ENCODE measurements at places on chromosomes 5 and 9.
A peak's percentile ranks its signal among the peaks of the same experiment; 100 is the strongest.

GRCh38 chr5:54529565-54529964 is 12.0 kb downstream of the SNX18 start:
- DNase-seq = no peak

DNA sequence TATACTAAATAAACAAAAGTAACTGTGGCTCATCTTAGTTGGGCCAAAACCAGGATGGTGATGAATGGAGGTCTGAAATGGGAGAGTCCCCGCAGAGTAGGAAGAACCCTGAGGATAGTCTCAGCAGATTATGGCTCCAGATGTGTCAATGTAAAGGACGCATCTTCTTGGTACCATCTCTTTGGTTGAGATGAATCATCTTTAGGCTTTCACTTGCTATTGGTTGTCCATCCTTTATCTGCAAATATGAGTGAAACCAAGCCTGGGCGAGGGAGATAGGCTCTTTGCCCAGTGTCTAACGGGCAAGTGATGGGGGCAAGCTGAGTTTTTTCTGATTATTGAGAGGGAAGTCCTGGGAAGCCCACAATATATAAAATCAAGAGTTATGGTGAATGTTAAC is 19.4 kb upstream of the LCP2 start:
- DNase-seq = peak; percentile 48

DNA sequence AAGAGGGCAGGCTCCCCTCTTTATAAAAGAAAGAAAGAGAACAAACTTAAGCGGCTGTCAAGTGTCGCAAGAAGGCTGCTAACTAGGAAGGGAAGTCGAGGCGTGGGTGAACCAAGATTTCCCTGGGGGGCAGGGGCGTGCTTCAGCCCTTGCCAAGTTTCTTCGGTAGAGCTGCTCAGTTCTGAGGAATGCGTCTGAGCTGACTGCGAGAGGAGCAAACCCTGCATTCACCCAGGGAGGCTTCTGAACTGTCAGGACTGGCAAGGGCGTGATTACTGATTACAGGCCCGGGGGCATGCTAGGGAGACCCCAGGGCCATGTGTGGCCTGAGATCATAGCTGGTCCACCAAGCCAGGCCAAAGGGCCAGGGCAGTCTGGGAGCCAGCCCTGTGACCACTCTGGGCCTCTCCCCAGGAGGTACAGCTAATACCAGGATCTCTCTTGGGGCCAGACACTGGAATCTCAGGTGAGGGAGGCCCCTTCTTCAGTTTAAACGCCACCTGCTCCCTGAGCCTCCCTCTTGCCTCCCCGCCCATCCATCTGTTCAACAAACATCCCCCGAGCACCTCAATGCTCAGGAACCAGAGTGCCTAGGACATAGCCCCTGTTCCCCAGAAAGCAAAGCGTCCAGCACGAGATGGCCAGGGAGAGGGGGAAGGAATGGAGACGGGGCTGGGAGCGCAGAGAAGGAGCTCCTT is 30.9 kb downstream of the SARDH start:
- no peak for DNase-seq

- DNase-seq = no peak
Observed at GRCh38 chr5:176628406-176629228, 1.7 kb downstream of the SNCB start.

DNA sequence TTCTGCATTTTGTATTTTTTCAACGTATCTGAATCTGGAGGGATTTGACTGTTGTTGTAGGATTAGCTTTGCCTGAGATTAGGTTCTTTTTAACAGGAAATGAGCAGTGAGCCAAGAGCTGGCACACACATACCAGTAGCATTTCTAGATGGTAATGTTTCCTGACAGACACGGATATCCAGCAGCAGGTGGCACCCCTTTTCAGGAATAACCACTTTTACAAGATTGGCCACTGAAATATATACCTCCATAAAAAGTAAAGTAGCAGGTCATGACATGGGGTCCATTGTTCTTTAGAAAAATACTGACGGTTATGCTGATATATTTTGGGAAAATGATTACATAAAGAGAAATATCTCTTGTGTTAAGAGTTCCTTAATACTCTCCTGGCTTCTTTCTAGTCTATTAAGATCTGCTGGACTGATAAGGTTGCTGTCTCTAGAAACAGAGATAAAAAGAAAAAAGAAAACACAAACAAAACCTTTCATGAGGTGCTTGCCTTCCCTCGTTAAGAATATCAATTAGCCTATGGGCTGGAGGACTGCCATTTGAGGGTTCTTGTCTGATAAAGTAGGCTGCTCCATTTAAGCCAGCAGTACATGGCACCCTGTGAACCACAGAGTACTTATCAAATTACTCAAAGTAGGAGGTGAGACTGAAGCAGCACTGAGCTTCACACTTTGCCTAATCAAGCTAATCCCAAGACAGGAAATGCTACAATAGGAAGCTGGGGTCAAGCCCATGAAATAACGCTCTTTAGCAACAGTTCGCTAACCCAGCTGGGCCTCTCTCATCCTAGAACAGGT is 101.6 kb upstream of the PCA3 start:
- DNase-seq = no peak

DNA sequence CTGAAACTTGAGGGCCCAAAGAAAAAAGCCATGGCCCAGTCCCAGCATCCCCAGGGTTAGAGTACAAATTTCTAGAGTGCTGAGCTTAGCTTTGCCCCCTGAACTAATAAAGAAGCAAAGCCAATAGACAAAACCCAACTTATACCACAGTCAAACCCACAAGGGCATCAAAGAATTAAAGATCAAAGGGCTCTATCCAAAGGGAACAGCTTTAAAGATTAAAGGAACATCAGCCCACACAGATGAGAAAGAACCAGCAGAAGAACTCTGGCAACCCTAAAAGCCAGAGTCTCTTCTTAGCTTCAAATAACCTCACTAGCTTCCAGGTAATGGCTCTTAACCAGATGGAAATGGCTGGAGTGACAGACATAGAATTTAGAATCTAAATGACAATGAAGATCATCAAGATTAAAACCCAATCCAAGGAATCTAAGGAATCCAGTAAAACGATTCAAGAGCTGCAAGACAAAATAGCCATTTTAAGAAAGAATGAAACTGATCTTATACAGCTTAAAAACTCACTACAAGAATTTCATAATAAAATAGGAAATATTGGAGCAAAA is 93.9 kb downstream of the YIPF5 start:
- DNase-seq = no peak

DNA sequence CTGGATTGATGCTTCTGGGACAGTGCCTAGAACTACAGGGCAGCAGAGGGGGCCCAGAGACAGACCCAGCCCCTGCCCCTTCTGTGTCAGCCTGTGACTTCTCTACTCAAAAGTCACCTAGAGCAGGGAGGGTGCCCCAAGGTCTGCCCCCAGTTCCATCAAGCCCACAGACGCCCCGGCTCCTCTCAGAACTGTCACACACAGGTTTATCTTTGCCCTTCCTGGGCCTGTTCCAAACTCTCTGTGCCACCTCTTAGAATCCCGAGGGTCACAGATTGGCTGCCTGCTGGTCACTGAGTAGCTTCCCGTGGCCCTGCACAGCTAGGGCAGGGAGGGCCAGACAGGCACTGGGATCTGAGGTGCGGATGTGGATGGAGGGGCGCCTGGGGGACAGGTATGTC is 1.7 kb downstream of the RGS14 start:
- DNase-seq = peak; percentile 27

GRCh38 chr9:81969971-81970370 is 18.6 kb upstream of the SPATA31D1 start:
- no peak for DNase-seq

- DNase-seq = no peak
Observed at GRCh38 chr5:72121052-72121779, 13.9 kb downstream of the MAP1B start.

GRCh38 chr5:173689171-173689736 is 72.8 kb upstream of the BOD1 start:
- DNase-seq = peak; percentile 44

DNA sequence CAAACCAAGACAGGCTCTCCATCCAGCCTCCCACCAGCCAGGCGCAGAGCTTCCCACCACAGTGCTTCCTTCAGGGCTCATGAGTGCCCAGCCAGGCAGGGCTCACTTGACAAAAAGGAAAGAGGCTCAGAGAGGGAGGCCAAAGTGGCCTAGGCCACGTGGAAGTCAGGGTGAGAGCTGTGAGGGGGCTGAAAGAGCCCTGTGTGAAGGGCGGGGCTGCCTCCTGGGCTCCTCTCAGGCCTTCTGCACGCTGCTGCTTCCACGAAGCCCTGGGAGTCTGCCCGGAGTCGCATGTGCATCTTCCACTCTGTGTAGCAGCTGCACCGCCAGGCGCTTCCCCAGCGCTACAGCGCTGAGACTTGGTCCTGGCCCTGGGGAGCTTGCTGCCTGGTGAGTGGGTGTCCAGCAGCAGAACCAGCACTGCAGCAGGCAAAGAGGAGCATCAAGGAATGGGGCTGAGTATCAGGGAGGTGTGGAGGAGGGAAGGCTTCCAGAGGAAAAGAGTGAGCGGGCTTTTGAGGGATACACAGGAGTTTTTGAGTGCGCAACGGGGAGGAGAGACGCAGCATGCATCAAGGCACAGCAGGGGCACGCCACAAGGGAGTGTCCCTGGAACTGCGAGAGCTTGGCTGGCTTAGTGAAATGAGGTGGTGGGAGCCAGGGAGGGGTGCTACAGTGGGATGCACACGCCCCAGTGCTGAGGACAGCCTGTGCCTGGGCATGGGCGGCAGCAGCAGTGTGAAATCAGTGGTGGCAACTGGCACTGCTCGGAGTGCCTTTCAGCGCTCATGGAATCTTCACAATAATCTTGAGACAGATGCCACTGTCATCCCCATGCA is 178.0 kb downstream of the GAPVD1 start:
- DNase-seq = peak; percentile 25

DNA sequence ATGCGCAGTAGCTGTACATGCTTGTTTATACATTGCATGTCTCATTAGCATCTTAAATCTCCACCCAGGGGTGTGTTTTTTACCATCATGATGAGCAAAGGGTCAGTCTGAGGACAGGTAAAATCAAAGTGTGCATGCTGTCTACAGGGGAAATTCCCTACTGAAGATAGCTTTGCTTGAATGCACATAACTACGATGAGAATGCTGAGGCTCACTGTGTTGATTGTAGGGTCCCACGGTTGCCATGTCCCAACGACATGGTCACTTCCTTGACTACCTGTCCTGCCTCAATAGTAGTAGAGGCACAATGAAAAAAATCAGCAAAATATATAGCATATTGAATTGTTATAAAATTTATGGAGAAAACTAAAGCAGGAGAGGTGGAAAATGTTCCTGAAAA is 95.6 kb upstream of the TUSC1 start:
- no peak for DNase-seq

DNA sequence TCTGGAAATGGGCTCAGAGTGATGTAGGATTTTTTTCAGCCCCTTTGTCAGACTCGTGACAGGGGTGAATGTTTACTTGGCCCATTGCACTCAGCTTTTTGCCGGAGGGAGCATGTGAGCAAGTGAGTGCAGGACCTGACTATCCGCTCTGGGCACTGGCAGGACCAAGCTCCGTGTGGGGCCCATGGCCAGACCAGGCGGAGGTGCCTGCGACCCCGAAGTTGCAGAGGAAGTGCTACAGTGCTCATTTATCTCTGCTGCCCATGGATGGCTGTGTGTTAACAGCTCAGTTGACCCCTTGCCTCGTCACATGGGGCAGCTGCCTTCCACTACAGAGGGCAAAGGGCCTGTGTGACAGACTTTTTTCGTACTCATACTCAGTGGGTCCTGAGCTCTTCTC is 744.3 kb downstream of the IRX1 start:
- DNase-seq = no peak

DNA sequence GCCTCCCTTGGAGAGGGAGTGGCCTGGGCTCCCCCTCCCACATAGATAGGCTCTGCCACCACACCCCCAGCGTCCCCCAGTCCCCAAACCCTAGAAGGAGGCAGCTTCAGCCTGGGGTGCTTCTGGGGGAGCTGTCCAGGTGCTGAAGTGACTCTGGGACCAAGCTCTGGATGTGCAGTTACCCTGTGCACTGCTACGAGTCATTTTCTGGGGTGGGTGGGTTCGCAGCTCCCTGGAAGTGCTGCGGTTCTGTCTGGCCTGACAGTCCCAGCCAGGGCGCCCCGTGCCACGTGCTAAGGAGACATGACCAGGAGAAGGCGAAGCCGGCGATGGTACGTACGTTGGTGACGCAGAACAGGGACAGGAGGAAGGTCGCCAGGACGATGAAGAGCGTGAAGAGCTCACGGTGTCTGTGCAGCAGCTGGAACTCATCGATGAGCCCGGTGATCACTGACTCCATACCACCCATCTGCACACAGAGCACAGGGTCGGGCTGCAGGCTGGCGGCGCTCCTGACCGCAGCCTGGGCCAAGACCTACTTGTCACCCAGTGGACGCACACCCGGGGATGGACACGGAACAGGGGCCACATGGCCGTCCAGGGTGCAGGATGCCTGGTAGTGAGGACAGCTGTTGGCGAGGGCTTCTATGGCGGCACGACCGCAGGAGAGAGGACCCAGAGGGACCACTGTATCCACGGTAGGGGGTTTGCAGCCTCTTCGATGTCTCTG is 35.7 kb downstream of the SLC6A3 start:
- no peak for DNase-seq

- no peak for DNase-seq
Observed at GRCh38 chr5:94249430-94249829, 369.0 kb downstream of the KIAA0825 start.

All from liver (tissue), 10 donors.